Substantia nigra (tissue), 51 donors: ENCODE measurements at places on chromosomes 6 and 20.

- DNase-seq: no peak
Observed at GRCh38 chr20:64257107-64257757, 1.7 kb downstream of the PCMTD2 start.

- DNase-seq: no peak
Observed at GRCh38 chr6:123811378-123811777, 7.7 kb downstream of the NKAIN2 start.

- no peak for DNase-seq
Observed at GRCh38 chr6:39599973-39600372, 125.2 kb downstream of the KIF6 start.

DNA sequence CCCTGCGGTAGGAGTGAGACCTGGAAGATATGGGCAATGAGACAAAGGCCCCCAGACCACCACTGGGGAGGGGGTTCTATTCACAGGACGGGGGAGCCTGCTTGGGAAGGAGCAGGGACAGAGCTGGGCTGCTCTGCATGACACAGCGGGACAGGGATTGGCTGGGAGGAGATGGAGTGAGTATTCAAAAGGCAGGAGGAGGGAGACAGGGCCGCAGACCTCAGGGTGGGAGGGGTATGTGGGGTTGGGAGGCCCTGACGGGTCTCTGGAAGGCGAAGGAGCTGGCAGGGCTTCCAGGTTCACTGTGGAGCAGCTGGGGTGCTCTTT, 60.8 kb upstream of the RPS6KA2 start:
- DNase-seq: no peak

GRCh38 chr6:99608059-99608885, 1.6 kb downstream of the PRDM13 start:
- DNase-seq: no peak

DNA sequence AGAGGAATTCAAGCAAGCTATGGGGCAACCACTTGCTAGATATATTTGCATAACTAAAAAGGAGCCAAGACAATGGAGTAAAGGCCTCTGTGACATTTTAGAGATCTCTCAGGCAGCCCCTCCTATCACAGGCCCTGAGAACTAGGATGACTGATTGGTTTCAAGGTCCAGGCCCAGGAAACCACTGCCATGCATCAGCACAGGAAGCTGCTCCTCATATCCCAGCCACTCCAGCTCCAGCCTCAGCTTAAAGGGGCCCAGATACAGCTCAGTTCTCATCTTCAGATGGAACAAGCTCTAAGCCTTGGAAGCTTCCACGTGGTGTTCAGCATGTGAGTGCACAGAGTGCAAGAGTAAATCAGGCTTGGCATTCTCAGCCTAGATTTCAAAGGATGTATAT, 21.1 kb upstream of the THBS2 start:
- no peak for DNase-seq
